ENCODE measurements at places on chromosomes 7 and 10.

GRCh38 chr7:76071316-76072242, 23.7 kb downstream of the MDH2 start:
- no peak for DNase-seq

DNA sequence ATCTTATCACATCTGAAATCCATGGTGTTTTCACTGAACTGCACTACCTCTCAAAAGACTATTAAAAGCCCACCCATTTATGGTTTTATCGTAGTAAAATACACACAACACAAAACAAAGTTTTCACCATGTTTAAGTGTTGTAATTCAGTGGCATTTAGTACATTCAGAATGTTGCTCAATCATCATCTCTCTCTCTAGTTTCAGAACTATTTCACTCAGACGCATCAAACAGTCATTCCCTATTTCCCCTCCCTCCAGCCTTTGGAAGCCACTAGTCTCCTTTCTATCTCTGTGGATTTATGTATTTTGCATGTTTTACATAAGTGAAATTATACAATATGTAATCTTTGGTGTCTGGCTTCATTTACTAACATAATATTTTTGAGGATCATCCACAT, 332.6 kb downstream of the TNS3 start:
- DNase-seq, result no peak

GRCh38 chr10:126661841-126662515, 8.5 kb downstream of the C10orf90 start:
- DNase-seq, result no peak

GRCh38 chr7:41971640-41972187, 265.3 kb downstream of the GLI3 start:
- DNase-seq, result no peak

GRCh38 chr10:30154561-30154960, 95.2 kb upstream of the JCAD start:
- DNase-seq, result no peak

DNA sequence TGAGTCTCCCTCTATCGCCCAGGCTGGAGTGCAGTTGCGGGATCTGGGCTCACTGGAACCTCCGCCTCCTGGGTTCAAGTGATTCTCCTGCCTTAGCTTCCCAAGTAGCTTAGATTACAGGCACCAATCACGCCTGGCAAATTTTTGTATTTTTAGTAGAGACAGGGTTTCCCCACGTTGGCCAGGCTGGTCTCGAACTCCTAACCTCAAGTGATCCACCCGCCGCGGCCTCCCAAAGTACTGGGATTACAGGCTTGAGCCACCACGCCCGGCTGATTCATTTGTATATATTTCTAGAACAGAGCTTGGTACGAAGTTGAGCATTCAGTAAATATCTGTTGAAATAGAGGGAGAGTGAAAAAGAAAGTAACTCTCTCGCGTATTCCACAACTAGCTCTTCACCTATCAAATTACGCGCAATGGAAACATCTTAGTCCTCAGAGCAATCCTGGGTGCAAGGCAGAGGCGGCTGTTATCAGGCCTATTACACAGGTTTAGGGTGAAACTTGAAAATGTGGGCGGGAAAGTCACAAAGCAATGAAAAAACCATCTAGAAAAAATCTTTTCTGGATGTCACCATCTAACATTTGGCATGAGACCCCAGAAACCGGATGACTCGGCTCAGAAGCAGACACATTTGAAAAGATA, 707 bp upstream of the GHITM start:
- no peak for DNase-seq

DNA sequence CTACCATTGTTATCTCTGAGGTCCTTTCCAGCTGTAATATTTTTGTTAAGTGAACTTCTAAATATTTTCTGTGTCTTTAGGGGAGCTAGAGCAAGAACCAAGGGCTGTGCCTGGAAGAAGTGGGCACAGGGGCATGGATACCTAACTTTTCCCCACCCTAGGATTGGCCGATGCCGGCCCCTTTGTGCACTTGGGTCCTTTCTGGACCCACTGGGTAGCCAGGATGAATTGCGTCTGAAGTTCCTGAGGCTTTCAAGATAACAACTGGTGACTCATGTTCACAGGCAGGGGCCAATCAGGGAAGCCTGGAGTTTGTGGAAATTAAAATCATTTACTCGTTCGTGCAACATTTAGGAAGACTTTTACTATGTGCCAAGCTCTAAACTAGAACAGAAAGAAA, 758 bp downstream of the DPCD start:
- no peak for DNase-seq

- DNase-seq, result no peak
These were observed 95.4 kb downstream of the ELMO1 start for GRCh38 chr7:37352974-37353948.

DNA sequence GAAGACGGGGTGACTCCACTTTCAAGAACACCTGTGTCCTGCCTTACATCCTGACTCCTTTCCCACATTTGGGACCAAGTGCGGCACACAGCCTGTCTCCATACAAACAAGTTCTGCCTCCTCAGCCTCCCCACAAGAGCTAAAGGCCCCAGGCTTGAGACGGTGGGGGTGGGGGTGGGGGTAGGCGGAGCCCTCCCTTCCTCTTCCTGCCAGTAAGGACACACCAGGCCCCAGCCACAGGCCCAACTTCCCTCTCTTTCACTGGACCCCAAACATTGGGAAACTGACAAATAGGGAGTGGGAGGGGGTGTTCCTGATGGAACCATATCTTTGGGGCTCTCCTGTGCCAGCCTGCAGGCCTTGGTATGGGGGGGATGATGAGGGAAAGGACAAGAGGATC, 4.6 kb downstream of the CDK5 start:
- no peak for DNase-seq

GRCh38 chr10:12499076-12499986, 150.0 kb downstream of the CAMK1D start:
- no peak for DNase-seq

DNA sequence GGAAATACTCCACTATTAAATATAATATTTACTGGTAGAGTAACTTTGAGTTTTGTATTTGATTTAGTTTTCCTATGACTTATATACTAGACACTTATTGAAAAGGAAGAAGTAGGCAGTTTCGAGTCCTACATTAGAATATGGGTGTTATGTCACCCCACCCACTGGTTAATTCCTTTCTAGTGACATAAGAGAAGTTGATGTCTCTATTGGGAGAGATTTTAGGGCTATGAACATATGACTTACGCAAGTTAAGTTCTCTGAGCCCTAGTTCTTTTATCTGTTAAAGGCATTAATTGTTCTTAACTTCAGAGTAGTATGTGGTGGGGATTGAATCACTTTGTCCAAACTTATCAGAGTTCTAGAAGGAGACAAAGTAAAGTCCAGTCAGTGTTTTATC, 30.5 kb downstream of the CPED1 start:
- no peak for DNase-seq

DNA sequence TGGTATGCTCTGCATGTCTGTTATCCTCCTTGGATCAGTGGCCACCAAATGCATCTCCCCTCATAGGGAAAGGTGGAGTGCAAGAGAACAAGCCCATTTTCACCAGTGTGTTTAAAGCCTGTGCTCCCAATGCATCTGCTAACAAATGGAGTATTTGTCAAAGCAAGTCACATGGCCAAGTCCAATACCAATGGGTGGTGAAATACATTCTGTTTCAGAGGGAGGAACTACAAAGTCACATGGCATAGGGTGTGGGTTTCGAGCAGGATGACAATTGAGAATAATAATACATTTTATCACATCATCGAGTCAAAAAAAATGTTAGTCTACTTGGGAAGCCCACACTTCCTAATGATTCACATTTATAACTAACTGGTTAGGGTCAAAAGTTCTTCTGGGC, 62.7 kb downstream of the SUGCT start:
- no peak for DNase-seq

DNA sequence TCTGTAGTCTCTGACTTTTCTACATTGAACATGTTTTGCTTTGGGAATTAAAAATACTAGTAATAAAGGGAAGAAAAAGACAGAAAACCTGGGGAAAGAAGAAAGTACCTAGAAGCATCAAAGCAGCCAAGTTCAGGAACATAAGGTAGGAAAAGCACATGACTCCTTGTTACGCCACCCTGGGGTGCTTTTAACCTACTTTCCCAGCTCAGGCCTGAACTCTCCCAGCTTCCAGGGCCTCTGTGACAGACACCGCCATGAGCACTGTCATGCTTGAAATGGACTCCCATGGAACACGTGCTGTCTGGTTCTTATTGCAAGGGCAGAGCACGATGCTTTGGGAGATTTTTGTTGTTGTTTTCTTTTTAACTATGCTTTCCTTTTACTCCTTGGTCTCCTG, 11.4 kb downstream of the ACTR1A start:
- no peak for DNase-seq

- no peak for DNase-seq
These were observed 61.6 kb upstream of the LBX1 start for GRCh38 chr10:101290881-101291280.

- DNase-seq, result no peak
These were observed 11.1 kb upstream of the ACSL5 start for GRCh38 chr10:112362833-112363232.

DNA sequence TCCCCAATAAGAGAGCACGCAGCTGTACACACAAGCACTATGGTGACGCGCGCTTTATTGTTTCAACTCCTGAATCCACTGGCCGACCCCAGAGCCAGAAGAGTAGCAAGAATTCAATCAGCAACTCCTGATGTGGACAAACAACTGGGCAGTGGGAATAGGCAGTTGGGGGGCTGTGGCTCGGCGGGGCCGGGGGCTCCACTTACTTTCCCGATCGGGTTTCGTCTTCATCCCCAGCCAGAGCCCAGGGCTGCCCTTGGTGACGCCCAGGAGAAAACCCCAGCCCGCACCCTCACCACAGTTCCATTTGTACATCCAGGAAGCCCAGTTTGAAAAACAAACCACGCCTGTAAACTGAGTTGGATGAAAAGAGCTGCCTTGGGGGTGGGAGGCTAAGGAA, 38.7 kb downstream of the DAGLB start:
- DNase-seq, result no peak

GRCh38 chr10:32744321-32744720, 213.7 kb downstream of the ITGB1 start:
- DNase-seq, result no peak

- DNase-seq, result no peak
These were observed 60.6 kb upstream of the UBE3C start for GRCh38 chr7:157077986-157078644.

- no peak for DNase-seq
These were observed 729 bp downstream of the DNAJB6 start for GRCh38 chr7:157337316-157338149.

DNA sequence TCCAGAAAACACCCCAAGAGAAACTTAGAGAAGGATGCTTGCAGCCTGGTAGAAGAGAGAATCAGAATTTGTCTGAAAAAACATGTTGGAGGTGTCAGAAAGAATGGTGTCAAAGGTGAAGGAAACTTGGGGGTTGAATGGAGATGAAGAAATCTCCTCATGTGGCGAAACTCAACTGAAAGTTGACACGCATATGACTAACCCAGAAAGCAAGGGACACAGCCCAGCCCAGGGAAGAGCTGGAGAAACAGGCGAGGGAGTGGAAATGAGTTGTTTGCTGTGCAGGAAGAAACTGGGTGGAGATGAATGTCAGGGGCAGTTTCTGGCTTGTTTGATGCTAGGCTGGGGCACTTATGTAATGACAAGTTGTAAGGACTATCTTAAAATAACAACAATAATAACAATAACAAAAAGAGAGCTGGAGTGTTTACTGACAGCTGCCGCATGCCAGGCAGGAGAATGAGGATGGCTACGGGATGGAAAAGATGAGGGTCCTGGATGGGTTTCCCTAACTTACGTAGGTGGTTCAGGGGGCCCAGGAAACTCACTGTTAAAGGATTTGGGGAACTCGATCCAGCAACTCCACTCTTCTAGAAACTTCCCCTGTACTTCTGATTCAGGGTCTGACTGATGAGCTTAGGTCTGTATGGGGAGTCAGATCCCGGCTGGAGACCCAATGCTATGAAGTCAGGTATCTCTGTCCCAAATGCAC, 57.4 kb downstream of the MAP3K8 start:
- DNase-seq, result no peak

- DNase-seq, result no peak
These were observed 166.2 kb upstream of the INHBA start for GRCh38 chr7:41869091-41869490.

GRCh38 chr10:79379512-79380124, 32.3 kb downstream of the PPIF start:
- DNase-seq, result no peak

GRCh38 chr7:82335927-82336326, 107.7 kb downstream of the CACNA2D1 start:
- DNase-seq, result no peak

DNA sequence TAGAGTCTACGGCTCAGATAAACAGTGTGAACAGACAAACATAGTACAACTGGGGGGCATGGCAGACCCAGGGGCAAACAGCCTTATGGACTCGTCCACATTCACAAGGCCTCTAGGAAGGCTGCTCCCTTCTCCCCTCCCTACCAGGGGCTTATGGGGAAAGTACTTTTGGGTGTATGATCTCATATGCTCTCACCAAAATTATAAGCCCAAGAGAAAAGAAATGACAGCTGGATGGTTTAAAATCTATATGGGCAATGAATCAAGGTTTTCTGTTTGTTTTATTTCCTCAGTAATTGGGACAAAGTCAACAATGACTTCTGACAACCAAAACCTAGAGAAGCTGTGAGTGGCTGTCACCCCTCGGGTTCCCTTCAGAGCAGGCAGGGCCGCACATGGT, 144.4 kb downstream of the PKD1L1 start:
- DNase-seq, result no peak

GRCh38 chr7:12389089-12389700, 14.5 kb downstream of the VWDE start:
- peak; percentile 5 for DNase-seq

DNA sequence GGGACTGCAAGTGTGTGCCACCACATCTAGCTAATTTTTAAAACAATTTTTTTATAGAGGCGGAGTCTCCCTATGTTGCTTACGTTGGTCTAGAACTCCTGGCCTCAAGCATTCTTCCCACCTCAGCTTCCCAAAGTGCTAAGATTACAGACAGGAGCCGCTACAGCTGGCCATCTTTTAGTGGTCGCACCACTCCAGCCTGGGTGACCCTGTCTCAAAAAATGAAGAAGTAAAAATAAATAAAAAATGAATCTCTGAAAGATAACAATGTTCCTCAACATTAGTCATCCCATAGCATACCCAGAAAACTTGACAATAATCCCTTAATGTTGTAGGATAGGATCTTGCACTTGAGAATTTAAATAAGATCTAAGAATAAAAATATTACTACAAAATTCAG, 18.2 kb downstream of the WBP1L start:
- DNase-seq, result no peak

DNA sequence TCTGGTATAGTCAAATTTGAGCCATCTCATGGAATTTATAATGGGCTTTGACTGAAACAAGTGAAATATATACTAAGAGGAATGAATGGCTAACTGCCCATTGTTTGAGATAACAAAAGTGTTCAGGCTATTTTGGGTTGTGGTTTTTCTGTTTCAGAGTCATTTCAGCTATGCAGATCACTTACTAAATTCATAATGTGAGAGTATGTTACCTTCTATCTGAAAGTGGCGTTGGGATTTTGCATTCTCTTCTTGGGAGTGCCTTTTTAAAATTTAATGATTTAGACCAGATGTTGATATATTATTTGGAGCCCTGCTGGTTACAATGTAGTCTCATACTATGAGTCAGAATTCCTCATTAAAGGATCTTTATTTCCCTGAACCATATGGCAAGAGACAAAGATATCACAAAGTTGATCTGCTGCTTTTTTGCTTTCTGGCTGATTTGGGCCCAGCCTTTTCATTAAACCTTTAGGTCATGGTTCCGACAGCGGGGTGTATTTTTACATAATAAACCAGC, 10.4 kb downstream of the VCL start:
- DNase-seq, result peak; percentile 91
